Nucleus accumbens (tissue), 56 donors: ENCODE measurements at places on chromosomes 7 and 10.

DNA sequence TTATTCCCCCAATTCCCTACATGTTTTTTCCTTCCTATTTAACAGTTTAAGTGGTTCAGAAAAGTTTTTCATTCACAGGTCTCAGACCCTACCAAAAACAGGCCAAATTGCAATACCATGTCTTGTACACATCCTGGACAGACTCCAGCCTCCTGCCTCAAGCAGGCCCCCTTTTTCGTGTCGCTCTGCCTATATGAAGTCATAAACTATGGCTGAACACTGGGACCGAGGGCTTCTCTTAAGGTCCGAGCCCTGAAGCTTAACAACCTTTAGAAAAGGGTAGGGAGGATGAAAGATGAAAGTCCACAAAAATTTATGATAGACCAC, 1.4 kb downstream of the FBXW4 start:
- DNase-seq = peak; percentile 15

DNA sequence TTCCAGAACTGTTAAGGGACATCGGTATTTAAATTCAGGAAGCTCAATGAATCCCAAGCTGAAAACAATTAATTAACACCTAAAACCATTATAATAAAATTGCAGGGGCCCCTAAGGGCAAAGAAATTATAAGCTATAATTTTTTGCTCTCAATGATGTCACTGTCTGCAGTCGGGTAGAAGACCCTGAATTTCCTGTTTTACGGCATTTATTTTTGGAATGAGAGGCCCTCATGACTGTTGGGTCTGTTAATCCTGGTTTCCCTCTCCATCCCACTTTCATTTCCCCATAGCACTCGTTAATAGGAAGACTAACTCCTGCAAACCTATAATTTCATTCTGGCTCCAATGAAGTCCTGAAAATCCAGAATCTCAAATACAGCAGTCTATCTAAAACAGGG, 25.8 kb upstream of the GPR37 start:
- no peak for DNase-seq

GRCh38 chr7:29881724-29882123, 75.4 kb downstream of the WIPF3 start:
- DNase-seq = no peak

GRCh38 chr7:77651575-77652162, 44.6 kb upstream of the RSBN1L start:
- peak; percentile 9 for DNase-seq

DNA sequence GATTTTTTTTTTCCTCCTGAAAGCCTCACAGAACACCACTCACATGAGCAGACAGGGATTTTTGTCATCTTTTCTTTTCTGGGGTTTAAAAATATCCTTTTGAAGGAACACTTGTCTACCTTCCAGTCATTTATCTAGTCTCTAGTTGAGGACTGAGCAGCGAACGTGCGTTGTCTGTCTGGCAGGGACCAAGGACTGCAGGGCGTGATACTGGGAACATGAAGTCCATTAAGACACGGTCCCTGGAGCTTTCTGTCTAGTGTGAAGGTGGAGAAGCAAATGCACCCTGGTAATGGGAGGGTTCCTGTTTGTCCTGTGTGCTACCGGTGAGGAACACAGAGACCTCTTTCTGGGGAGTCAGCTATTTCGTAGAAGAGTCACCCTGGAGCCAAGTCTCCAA, 207.4 kb downstream of the TMEM178B start:
- DNase-seq = no peak

DNA sequence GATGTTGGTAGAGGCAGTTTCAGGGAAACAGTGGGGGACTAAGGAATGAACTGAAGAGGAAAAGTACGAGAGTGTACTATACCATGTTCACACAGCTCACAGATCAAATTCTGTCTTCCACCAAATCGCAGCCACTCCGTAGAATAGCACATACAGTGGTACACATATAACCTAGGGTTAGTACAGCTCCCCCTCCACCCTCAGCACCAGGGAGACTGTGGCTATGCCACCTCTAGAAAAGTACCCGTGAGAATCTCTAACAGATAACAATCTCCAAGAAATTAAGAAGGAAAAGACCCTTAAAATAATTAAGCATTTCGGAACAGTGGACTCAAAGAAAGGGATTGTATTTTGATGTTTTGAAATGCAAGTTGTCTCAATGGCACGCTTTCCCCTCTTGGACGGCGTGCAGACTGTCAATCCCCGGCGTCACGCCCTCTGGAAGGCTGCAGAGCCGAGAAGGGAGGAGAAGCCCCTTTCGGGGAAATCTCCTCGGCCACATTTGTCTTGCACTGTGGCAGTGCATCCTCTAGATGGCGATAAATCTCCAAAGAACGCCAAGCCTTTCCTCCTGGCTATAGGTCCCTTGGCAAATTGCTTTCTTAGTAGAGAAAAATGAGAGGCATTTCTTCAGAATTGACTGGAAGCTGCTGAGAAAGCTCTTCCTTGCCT, 345.0 kb downstream of the REEP3 start:
- DNase-seq = no peak

DNA sequence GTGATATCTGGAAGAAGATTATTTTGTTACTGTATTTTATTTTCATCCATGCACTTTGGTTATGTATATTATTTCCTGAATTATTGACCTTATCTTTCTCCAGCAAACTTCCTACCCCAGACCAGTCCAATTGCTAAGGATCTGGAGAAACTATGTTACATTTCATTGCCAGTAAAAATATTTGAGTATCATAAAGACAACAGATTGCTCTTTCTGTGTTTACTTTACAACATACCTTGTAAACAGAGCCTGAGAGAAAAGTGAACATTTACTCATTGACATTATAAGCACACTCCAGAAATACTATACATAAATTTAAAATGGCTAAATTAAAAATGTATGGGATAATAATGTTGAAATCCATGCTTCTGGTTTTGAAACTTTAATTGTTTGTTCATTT, 186.2 kb upstream of the FAM3C start:
- DNase-seq = no peak

DNA sequence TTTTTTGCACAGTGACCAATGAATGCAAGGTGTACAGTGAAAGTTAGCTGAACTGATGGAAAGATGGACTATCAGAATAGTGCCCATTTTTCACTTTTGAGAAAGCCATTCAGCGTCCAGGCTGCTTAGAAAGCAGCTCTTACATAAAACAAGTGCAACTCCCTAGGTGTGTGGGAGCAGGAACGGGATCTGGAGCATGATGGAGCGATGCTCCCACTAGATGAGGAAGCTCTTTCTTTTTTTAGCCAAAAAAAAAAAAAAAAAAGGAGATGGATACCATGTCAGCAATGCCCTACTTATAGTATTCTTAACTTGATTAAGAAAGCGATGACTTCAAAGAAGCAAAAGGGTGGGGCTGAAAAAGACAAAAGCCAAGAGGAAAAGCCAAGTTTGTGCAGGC, 925.5 kb downstream of the GATA3 start:
- no peak for DNase-seq

DNA sequence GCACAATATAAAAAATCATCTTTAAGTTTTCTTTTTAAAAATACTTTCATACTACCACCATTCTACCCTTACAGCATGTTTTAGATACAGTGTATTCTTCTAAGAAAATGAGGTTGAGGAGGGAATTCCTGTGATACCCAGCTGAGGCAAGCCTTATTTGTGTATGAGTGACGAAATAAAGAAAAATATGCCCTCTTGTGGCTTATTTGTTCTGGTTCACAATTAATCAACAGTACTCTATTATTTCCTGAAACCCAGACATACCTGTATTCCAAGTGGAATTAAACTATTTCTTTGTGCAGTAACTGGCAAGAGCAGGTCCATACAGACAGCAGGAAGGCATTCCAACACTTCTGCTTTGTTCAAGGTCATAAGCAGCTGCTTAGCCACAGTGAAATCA, 4.5 kb upstream of the SEMA3D start:
- no peak for DNase-seq

GRCh38 chr7:6015917-6016652, 7.0 kb downstream of the AIMP2 start:
- DNase-seq = no peak

DNA sequence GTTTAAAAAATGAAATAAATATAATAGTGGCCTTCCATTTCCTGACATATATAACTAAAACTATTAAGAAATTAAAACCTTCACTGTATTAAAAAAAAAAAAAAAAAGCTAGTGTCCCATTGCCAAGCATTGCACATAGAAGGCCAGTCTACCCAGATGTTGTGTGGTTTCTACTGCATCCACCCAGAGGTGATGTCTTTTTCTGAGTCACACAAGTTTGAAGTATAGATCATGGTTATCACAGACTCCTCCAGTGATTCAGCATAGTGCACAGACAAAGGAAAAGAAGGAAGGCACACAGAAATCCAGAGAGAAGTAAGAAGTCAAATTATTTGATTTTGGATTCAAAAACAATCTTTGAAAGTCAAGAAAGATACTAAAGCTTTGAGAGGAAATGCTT, 429.0 kb downstream of the ETV1 start:
- DNase-seq = no peak

DNA sequence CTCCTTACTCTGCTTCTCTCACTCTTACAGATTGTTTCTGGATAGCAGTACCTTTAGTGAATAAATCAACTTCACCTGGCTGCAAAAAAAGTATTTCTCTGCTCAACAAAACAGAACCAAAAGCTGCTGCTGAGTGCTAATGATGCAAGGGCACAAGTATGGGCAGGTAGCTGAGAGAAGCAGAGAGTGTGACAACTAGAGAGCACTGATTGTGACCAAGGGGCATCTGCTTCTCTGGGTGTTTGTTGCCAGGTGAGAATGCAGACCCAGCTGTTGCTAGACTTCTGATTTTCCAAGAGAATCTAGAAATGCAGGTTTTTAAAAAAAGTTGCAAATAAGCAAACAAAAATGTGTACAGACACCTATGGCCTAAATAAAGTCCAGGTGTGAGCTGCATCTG, 25.3 kb upstream of the PPIF start:
- DNase-seq = no peak

- DNase-seq = no peak
Measured at GRCh38 chr7:99030951-99031350, 113.0 kb downstream of the SMURF1 start.

DNA sequence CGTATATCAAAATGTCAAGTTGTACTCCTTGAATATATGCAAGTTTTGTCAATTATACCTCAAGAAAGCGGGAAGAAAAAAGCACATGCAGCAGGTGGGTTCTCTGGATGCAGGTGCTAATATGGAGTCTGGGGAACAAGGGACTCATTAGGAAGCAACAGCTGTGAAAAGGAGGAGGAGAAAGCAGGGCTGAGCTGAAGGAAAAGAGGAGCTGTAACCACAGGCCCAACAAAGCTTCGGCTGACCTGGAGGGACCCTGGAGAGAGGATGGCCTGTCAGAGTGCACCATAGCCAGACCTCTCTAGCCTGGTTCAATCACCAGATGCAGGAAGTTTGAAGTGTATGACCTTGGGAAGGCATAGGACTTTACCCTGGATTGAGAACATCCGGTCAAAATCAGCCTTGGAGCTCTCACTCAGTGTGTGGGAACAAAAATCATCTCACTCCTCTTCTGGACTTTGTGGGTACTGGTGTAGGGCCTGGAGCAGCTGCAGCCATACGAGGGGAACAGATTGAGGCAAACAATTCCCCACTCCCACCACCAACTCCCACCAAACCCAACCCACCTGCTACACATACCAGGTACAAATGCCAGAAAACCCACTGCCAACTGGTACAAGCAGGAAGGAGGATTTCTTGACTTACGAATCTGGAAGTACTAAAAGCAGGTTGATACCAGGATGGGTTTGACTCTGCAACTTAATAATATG, 36.7 kb downstream of the NPTX2 start:
- DNase-seq = no peak

- no peak for DNase-seq
Measured at GRCh38 chr7:71112436-71112835, 19.5 kb upstream of the GALNT17 start.

- DNase-seq = no peak
Measured at GRCh38 chr7:19869979-19870378, 96.6 kb upstream of the TMEM196 start.

DNA sequence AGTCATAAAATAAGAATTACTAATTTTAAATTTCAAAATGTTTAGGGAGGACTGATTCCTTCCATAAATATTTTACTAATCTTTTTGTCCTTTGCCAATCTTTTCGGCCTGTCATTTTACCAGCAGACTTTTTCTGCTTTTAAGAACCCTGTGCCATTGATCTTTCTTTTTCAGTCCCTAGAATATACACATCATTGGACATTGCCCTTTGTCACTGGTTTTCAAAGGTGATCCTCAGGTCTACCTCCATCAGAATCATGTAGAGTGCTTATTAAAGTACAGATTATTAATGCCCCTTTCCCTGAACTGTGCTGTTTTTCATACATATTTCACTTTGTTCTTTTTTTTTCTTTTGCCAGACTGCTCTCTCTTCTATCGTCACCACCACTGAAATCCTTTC, 43.8 kb downstream of the SHOC2 start:
- DNase-seq = no peak

DNA sequence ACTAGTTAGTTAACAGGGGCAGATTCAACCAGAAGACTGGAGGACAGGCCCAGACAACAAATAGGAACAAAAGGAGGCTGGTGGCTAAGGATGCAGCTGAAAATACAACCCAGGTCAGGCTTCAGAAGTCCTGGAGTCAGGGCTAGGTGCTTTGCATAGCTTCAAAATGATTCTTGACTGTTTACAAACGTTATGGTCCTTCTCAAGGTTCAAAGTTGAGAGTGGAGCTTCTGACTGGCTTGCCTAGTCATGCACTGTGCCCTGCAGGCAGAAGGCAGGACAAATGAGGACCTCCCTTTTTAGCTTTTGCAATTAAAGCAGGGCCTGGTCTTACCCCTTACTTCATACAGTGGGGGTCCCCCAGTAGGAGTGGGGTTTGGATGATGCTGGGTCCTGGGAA, 4.4 kb upstream of the CDH23 start:
- DNase-seq = no peak

DNA sequence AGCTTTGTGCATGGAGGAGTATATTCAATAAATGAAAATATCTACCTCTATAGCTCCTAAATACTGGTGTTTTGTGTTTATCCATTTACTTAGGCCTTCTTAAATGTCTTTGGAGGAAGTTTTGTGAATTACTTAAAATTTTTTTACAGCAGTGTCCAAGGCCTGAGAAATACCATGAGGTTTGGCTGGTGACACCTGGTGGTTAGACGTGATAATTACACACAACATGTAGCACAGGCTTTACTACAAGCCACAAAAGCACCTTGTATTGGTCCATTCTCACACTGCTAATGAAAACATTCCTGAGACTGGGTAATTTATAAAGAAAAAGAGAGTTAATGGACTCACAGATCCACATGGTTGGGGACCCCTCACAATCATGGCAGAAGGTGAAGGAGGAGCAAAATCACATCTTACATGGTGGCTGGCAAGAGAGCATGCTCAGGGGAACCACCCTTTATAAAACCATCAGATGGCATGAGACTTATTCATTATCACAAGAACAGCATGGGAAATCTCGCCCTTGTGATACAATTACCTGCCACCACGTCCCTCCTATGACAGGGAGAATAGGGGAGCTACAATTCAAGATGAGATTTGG, 20.6 kb downstream of the HYAL4 start:
- DNase-seq = no peak
